ENCODE measurements at places on chromosomes 12 and 14.

DNA sequence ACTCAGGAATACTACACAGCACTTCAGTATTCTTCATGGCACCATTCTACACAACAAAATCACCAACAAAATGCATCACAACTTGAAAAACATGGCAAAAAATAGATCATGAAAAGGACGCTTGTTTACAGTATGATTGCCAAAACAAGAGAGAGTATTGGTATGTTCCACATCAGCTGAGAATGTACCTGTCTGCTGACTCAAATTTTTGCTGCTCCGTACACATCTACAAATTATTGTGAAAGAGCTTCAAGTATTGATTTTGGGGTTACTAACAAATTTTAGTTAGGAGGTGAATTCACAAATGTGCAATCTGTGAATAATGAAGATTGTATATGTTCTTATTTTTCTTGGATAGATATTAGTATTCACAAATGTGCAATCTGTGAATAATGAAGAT, 105.4 kb downstream of the GPHN start:
- H3K27ac ChIP-seq, result no peak overlapping the region
- no peaks in the 10 kb centered on the region for H3K27me3 ChIP-seq
- no peaks in the 10 kb centered on the region for H3K36me3 ChIP-seq

GRCh38 chr14:37723515-37723914, 128.1 kb downstream of the TTC6 start:
- no peak for DNase-seq
- no peaks in the 10 kb centered on the region for H3K27me3 ChIP-seq
- H3K4me1 ChIP-seq, result no peaks in the 10 kb centered on the region
- H3K36me3 ChIP-seq, result no peaks in the 10 kb centered on the region
- no peak overlapping the region for H3K4me3 ChIP-seq
- H3K27ac ChIP-seq, result no peak overlapping the region

GRCh38 chr12:29148911-29149690, at the start of gene FAR2:
TSS of gene FAR2 (plus strand) at chr12:29149278. CDS start at chr12:29270450, 121,172 bp downstream.
- H3K27ac ChIP-seq, result peak within 1 kb of the TSS; percentile 88
- H3K4me3 ChIP-seq, result peak within 1 kb of the TSS; percentile 69
- DNase-seq, result peak; percentile 77
- H3K4me1 ChIP-seq, result peaks cover 29% of the 10 kb centered on the region
- no peaks in the 10 kb centered on the region for H3K27me3 ChIP-seq

DNA sequence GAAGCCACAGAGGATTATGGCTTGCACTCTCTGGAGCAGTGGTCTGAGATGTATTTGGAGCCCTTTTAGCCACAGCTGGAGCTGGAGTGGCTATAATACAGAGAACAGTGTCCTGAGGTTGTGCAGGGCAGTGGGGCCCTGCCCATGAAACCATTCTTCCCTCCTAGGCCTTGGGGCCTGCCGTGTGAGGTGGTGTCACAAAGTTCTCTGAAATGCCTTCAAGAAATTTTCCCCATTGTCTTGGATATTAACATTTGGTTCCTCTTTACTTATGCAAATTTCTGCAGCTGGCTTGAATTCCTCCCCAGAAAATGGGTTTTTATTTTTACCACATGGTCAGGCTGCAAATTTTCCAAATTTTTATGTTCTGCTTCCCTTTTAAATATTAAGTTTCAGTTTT, 79.3 kb downstream of the UNC79 start:
- no peak for DNase-seq
- H3K4me1 ChIP-seq, result no peaks in the 10 kb centered on the region
- H3K4me3 ChIP-seq, result no peak overlapping the region
- H3K27me3 ChIP-seq, result no peaks in the 10 kb centered on the region

GRCh38 chr14:69605738-69606137, 5.7 kb upstream of the SUSD6 start:
- peak overlapping the region; percentile 77 for H3K27ac ChIP-seq
- H3K4me1 ChIP-seq, result peaks cover 16% of the 10 kb centered on the region
- DNase-seq, result peak; percentile 43
- no peak overlapping the region for H3K4me3 ChIP-seq
- H3K36me3 ChIP-seq, result no peaks in the 10 kb centered on the region

Measured in transverse colon (tissue), 4 donors.